Chondrocyte (in vitro differentiated cells): ENCODE measurements at places on chromosomes 4 and X. TPM values are rescaled to one million over a fixed set of nuclear protein-coding genes. Genes with fewer than 3 reads are reported as not detected.
A peak's percentile ranks its signal among the peaks of the same experiment; 100 is the strongest.

GRCh38 chr4:83917572-83917971 is 381.7 kb downstream of the GPAT3 start:
- no peaks in the 10 kb centered on the region for H3K4me1 ChIP-seq
- H3K27ac ChIP-seq = no peak overlapping the region
- H3K27me3 ChIP-seq = no peaks in the 10 kb centered on the region

GRCh38 chrX:133781174-133781573 is 204.2 kb downstream of the GPC3 start:
- no peaks in the 10 kb centered on the region for H3K36me3 ChIP-seq
- DNase-seq = no peak
- H3K4me3 ChIP-seq = no peak overlapping the region
- peaks cover 6% of the 10 kb centered on the region for H3K4me1 ChIP-seq

- H3K4me1 ChIP-seq = no peaks in the 10 kb centered on the region
- no peak overlapping the region for H3K4me3 ChIP-seq
- H3K27me3 ChIP-seq = no peaks in the 10 kb centered on the region
- no peak overlapping the region for H3K27ac ChIP-seq
- DNase-seq = no peak
Measured at GRCh38 chr4:108398836-108399235, 221.5 kb upstream of the RPL34 start.

DNA sequence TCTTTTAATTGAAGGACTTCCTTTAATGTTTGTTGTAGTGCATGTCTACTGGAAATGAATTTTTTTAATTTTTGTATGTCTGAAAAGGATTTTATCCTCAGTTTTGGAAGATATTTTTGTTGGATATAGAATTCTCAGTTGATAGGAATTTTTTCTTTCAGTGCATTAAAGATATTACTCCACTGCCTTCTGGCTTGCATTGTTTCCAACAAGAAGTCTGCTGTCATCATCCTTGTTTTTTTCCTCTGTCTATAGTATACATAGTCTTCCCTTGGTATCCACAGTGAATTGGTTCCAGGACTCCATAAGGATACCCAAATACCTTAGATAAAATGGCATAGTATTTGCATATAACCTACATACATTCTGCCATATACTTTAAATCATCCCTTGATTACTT is 33.5 kb downstream of the SCD5 start:
- H3K27me3 ChIP-seq = no peaks in the 10 kb centered on the region
- no peak overlapping the region for H3K4me3 ChIP-seq
- no peak overlapping the region for H3K27ac ChIP-seq
- DNase-seq = no peak
- peaks cover 5% of the 10 kb centered on the region for H3K4me1 ChIP-seq

The NOCT gene
- 23.8 to 31.6 TPM (median 31.5 TPM) in 3 replicates for total RNA-seq

GRCh38 chr4:181597766-181598165 is 645.4 kb upstream of the TENM3 start:
- H3K4me3 ChIP-seq = no peak overlapping the region
- no peaks in the 10 kb centered on the region for H3K36me3 ChIP-seq
- no peak for DNase-seq
- H3K4me1 ChIP-seq = peaks cover 10% of the 10 kb centered on the region
- H3K27me3 ChIP-seq = no peaks in the 10 kb centered on the region
- H3K27ac ChIP-seq = no peak overlapping the region

The CNKSR2 gene
- 1.7 to 4.1 TPM (median 1.8 TPM) in 3 replicates for total RNA-seq

GRCh38 chr4:139918591-139918990 is 235.4 kb downstream of the MAML3 start:
- H3K36me3 ChIP-seq = no peaks in the 10 kb centered on the region
- H3K4me1 ChIP-seq = peaks cover 76% of the 10 kb centered on the region
- peak overlapping the region; percentile 90 for H3K27ac ChIP-seq
- no peaks in the 10 kb centered on the region for H3K27me3 ChIP-seq
- no peak for DNase-seq
